ENCODE measurements at places on chromosomes 6 and 20.
A peak's percentile ranks its signal among the peaks of the same experiment; 100 is the strongest.

DNA sequence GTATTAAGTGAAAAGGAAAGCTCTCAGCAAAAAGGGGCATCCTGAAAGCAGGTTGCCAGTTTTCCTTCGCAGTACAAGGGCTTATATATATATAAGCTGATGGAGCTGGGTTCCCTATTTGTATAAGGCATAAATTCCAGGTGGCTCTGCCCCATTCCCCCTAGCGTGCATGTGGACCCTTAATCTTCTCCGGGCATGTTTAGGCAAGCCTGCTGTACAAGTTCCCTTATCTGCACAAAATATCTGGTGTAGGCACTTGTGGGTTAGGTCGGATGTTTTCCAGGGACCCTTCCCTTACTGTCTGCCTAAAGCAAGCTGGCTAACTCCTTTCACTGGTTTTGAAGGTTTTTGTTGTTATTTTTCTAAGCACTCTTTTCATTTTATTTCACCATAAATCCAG, 140.7 kb downstream of the FUT9 start:
- DNase-seq: no peak

DNA sequence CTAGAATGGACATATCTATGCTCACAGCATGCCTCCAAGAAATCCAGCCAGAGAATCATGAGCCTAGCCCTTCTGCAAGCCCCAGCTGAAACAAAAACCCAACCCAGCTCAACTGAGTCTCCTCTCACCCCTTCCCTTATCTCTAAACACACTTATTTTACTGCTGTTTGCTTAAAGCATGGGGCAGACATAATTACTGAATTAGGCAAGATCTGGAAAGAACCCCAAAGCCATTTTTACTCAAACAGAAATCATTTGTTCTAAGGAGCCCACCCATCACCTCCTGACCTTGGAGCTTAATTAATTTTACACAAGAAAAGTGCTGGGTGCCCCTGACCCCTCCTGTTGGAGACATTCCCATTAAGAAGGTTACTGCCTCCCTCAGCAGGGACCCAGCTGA, 291.6 kb downstream of the MAFB start:
- no peak for DNase-seq

GRCh38 chr20:51360451-51361201, 181.9 kb downstream of the NFATC2 start:
- no peak for DNase-seq

DNA sequence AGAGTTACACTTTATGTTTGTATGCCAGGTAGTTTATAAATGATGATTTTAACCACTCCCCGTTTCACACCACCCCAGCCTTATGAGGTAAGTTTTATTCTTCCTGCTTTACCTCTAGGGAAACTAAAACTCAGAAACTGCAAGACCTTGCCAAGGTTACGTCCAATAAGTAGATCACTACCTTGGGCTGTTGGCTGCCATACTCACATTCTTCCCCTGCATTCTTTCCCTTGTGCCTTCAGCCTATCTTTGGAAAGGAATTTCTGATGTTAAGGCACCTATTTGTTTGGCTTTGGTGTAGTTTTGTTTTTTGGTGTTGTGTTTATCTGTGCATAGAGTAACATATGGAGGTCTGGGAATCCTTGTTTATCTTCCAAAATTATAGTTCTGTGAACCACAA, 122.1 kb downstream of the UST start:
- DNase-seq: no peak

- DNase-seq: no peak
These were observed 129.0 kb upstream of the RREB1 start for GRCh38 chr6:6978731-6979130.

DNA sequence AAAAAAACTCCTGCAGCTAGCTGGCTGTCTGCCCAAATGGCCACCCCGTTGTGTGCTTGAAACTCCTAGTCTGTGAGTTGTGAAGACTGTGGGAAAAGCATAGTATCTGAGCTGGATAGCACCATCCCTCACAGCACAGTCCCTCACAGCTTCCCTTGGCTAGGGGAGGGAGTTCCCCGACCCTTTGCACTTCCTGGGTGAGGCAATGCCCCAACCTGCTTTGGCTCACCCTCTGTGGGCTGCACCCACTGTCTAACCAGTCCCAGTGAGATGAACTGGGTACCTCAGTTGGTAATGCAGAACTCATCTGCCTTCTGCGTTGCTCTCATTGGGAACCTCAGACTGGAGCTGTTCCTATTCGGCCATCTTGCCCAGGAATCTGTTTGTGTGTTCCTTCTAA, 260.6 kb upstream of the STXBP5 start:
- DNase-seq: no peak

DNA sequence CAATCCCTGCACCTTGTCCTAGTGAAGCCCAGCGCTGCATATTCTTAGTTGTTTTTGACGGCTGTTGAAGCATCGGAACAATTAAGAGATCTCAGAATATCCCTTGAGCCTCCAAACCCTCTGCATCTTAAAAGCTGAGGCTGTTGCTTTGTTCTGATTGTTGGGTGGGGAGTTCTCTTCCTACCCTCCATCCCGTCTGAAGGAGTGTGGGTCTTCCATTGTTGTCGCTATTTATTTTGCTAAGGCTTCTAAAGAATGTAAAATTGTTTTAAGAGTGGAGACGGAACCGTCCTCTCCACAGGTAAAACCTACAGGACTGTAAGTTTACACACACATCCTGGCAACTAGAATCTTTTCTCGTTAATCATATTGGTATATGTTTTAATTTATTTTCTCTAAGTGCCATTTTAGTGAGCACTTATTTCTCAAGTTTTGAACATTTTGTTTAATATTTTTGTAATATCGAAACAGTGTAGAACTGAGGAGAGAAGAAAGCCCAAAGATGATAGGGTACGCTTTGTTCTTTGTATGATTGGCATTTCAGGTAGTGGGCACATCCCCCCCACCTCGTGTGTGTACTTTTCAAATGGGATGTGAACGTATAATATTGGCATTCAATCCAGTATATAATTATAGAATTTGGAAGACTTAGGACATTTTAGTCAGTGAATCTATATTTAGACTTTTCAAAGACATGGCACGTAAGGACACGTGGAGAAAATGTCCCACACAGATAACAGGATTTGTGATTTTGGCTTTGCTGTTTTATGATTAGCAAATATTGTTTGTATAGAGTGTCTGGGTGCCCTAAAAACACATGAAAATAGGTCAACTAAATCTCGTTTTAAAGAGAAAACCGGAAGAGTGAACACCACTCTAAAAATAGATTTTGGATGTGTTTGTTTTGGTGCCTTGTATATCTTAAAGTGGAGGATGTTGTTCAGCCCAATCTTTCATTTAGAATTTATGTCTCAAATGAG, 1.3 kb downstream of the RNF146 start:
- no peak for DNase-seq

DNA sequence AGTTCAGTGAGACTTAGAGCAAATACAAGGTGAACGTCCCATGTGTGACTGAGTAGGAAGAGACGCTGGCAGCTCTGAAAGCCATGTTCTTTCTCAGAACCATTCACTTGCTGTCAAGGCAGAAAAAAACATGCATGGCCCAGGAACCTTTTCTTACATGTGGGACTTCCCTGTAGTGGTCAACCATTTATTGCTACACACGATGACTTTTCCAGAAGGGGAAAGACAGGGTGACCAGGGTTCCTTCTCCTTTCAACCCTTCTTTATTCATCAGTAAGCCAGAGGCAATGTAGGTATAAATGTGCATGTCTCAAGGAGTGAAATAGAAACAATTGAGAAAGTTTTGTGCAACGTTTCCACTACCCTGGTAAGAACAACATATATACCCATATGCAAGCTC, 189.0 kb downstream of the NFATC2 start:
- no peak for DNase-seq

DNA sequence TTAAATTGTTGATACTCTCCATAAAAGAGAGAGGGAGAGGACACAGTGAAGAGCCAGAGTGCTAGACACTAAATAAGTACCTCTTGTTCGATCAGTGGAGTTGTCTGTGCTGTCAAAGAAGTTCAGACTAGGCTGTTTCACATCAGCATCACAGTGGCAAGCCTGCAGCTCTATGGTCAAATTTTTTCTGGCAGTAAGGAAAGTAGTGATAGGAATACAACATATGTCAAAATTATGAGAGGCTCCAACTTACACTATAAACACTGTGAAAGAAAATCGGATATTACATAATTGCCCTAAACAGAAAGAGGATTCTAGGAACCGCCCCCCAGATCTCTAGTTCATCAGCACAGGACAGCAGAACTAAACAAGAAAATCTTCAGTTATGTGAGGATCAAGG, 23.1 kb downstream of the DNAH8 start:
- DNase-seq: no peak

- no peak for DNase-seq
These were observed 311.4 kb downstream of the CDH26 start for GRCh38 chr20:60269573-60270162.

DNA sequence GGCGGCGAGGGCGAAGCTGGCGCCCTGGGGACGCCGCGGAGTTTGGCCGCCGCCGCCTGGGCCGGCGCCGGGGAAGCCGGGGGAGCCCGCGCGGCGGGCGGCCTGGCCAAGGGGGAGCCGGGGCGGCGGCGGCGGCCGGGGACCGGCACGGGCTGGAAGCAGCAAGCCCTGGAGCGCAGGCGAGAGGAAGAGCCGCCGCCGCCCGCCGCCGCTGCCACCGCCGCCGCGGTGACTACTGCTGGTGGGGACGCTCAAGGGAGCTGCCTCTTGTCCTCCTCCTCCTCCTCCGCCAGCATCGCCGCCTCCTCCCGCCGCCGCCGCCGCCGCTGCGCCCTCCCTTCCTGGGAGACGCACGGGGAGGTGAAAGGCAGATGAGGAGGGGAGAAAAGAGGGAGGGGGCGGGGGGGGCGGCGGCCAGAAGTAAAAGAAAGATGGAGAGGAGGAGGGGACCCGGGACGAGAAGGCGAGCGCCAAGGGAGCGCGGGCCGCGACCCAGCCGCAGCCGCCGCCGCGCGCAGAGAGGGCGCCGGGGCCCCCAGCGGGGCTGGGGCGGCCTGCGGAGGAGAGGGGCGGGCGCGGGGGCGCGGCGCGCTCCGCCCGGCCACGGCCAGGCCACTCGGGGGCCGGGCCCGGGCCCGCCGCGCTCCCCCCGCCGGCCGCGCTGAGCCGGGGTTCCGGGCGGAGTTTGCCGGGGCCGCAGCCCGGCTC, 846 bp downstream of the PDE10A start:
- DNase-seq: no peak

- DNase-seq: no peak
These were observed 2.4 kb upstream of the DBNDD2 start for GRCh38 chr20:45405571-45406259.

DNA sequence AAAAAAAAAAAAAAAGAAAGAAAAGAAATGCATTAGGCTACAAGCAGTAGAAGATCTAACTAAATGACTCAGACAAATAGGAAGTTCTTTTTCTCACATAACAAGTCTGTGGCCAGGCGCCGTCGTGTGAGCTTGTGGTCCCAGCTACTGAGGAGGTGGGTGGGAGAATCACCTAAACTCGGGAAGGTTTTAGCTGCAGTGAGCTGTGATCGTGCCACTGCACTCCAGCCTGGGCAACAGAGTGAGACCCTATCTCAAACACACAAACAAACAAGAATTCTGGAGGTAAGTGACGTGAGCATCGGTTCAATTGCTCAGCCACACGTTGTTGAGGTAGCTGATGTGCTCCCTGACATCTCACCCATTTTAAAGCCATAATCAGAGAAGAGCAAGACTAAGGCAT, 37.9 kb upstream of the SLC23A2 start:
- peak; percentile 16 for DNase-seq

DNA sequence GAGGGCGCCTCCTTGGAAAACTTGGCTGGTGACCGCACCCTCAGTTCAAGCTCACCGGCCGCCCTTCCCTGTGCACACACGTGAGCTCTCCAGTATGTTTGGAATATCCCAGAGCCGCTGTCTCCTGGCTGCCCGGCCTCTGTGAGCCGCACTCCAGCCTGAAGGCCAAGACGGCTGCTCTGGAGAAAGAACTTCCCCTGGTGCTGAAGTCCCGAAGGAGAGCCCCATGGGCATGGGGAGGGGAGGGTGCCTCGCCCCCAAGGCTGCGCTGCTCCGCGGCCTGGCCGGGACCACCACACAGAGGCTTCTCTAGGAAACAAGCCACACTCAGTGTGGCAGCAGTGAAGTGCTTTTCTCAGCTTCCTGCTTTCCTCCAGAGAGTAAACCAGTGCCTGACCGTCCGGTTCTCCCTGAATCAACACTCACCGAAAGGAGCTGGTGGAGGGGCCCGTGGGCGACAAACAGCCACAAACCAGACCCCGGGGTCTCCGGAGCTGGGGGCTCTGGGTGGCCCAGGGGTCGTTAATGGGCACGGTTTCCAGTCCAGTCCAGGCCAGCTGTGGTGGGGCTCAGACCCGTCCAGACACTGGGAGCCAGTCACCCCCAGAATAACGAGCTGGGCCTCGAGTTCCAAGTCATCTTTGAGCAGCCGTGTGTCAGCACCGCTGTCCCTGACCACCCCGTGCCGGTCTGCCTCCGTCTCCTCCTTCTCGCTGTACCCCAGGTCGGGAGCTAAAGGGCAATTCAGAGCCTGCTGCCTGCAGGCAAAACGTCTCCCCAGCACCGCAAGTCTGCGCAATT, 87.4 kb upstream of the BHLHE23 start:
- no peak for DNase-seq

GRCh38 chr6:158751921-158752320, 67.2 kb downstream of the EZR start:
- DNase-seq: no peak

- no peak for DNase-seq
These were observed 5.5 kb downstream of the CDH4 start for GRCh38 chr20:61257611-61258010.

DNA sequence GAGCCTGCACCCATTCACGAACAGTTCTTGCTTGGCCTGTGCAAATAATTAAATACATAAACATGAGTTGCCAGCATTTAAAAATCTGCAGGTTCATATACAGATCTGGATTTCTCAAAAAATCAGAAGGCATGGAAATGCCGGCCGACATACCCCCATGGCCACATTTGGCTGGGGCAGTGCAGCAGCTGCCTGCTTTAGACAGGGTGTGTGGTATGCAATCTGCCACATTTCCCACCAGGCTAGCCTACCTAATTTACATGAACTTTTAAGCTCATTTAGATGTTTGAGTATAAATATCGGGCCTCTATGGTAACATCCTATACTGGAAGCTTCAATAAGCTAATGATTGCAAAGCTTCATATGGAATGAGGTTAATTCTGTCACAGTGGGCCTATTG, 31.5 kb downstream of the PLCB1 start:
- no peak for DNase-seq

Measured in stimulated activated CD8-positive, alpha-beta memory T cell treated with anti-CD3 and anti-CD28 coated beads, Interleukin-4, amount 100 ng/mL, for 1 hour (primary cell).